ENCODE measurements at places on chromosomes 6 and 20. TPM values are rescaled to one million over a fixed set of nuclear protein-coding genes. Genes with fewer than 3 reads are reported as not detected.

The DEFB124 gene
- not detected for total RNA-seq

The FOXC1 gene
- 1.8 TPM for total RNA-seq

The CFB gene
- total RNA-seq = 31.5 TPM

The ELOVL4 gene
- 1.5 TPM for total RNA-seq

The TREM2 gene
- total RNA-seq = not detected

The PRSS35 gene
- total RNA-seq = 0.26 TPM

The TTBK1 gene
- not detected for total RNA-seq

The TGM3 gene
- total RNA-seq = not detected

The C6orf52 gene
- not detected for total RNA-seq

The CST11 gene
- total RNA-seq = not detected

The ZSCAN23 gene
- 7.5 TPM for total RNA-seq

The MRAP2 gene
- total RNA-seq = 1.9 TPM

The NOX3 gene
- not detected for total RNA-seq

The MCHR2 gene
- total RNA-seq = not detected

The PGC gene
- not detected for total RNA-seq

The UBE2V1 gene
- total RNA-seq = 124 TPM
